ENCODE measurements at places on chromosomes 11 and 22. TPM values are rescaled to one million over a fixed set of nuclear protein-coding genes. Genes with fewer than 3 reads are reported as not detected.

SLC25A45 gene
- 5.3 TPM for total RNA-seq

MS4A12 gene
- total RNA-seq: not detected

TRIM21 gene
- 30.8 TPM for total RNA-seq

KCNJ1 gene
- total RNA-seq: 2.6 TPM

KCNQ1 gene
- total RNA-seq: 7.9 TPM

ELMOD1 gene
- total RNA-seq: 4.6 TPM

ADM gene
- 31.5 TPM for total RNA-seq

GPR83 gene
- 0.48 TPM for total RNA-seq

SEPTIN3 gene
- total RNA-seq: 0.48 TPM

C22orf42 gene
- total RNA-seq: 0.96 TPM

POLR2L gene
- 14.0 TPM for total RNA-seq

APOL5 gene
- total RNA-seq: not detected

DCDC1 gene
- 15.4 TPM for total RNA-seq

F2 gene
- total RNA-seq: not detected

TUB gene
- total RNA-seq: 28.6 TPM

OTOG gene
- total RNA-seq: 0.48 TPM

SIDT2 gene
- total RNA-seq: 37.3 TPM

CARD16 gene
- total RNA-seq: 6.7 TPM

C11orf91 gene
- 2.2 TPM for total RNA-seq

SNRPD3 gene
- total RNA-seq: 101 TPM

GGT1 gene
- total RNA-seq: 4.8 TPM

EMID1 gene
- total RNA-seq: 8.2 TPM

OVOL1 gene
- total RNA-seq: 1.4 TPM

TENM4 gene
- 16.9 TPM for total RNA-seq

C11orf97 gene
- not detected for total RNA-seq

GUCY1A2 gene
- total RNA-seq: 99.2 TPM

APOA5 gene
- total RNA-seq: not detected

SH3BP1 gene
- total RNA-seq: 11.8 TPM

IGF2 gene
- total RNA-seq: 2,215 TPM

CARD10 gene
- 5.5 TPM for total RNA-seq

ZBTB16 gene
- total RNA-seq: 83.3 TPM

PAX6 gene
- total RNA-seq: 5.5 TPM

Measured in umbilical cord (tissue), 2 donors.